Activated naive CD4-positive, alpha-beta T cell treated with Interleukin-2 at 50 U/mL for 16 hours (primary cell): ENCODE measurements at places on chromosomes 16 and 17.

DNA sequence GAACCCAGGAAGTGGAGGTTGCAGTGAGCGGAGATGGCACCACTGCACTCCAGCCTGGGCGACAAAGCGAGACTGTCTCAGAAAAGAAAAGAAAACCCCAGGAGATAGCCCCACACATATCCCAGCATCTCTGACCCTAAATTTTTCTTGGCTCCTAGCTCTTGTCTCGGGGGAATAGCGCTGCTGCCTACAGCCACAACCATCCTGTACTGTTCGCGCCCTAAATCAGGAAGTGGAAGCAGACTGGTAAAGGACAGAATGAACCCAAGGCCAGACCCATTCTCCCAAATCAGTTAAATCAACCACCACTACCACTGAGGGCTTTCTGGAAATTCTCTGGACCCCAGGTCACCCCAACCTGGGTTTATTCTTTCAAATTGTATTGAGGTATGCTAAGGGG, 1.7 kb downstream of the CTDNEP1 start:
- DNase-seq: no peak

- no peak for DNase-seq
These were observed 169.8 kb downstream of the PRKCB start for GRCh38 chr16:24005577-24005976.

DNA sequence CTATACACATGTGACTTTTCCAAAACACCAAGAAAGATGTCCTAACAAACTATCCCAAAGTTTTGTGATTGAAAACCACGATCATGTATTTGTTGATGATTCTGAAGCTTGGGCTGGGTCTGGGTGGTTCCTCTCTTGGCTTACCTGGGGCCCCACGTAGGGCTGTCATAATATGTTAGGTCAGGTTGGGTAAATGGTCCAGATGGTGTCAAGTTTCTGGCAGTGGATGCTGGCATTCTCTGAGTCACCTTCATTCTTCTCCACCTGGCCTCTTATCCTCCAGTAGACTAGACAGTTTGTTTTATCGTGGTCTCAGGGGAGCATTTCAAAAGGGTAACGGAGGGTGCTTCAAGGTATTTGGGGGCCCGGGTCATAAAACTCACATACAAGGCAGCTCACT, 39.4 kb downstream of the SYCE1L start:
- no peak for DNase-seq

DNA sequence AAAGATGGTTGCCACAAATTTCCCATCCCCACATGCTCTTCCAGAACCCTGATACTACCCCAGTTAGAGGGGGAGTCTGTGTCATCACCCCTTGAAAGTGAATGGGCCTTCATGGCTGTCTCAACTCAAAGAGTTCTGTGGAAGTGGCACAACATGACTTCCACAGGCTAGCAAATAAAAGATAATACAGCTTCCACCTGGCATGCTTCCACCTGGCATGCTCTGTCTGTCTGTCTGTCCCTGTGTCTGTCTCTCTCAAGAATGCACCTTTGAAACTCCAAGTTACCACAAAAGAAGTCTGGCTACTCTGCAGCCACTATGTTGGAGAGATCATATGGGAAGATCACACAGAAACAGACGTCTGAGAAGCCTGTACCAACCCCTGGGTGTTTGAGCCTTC, 35.0 kb downstream of the CFDP1 start:
- no peak for DNase-seq

- no peak for DNase-seq
These were observed 492.2 kb downstream of the CDH11 start for GRCh38 chr16:64629622-64630021.

- DNase-seq: peak; percentile 21
These were observed at the start of gene ITPRIPL2 for GRCh38 chr16:19113577-19114358. ITPRIPL2 (plus strand) TSS chr16:19113964; CDS start chr16:19114462, 498 bp downstream.

DNA sequence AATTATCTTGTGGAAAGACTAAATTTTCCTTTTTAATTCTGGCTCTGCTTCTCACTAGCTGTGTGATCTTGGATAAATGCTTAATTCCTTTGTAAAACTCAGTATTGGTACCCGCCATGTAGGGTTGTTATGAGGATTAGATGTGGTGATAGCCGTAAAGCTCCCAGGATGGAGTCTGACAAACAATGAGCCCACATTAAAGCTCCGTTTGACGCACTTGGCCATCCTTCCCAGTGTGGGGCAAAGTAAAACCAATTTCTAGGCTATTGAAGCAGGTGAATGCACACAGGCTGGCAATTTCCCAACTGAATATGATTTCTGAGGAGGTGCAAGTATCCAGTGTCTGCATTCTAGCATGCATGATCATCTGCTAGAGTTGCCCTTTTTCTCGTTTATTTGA, 123.6 kb downstream of the MRTFB start:
- no peak for DNase-seq

DNA sequence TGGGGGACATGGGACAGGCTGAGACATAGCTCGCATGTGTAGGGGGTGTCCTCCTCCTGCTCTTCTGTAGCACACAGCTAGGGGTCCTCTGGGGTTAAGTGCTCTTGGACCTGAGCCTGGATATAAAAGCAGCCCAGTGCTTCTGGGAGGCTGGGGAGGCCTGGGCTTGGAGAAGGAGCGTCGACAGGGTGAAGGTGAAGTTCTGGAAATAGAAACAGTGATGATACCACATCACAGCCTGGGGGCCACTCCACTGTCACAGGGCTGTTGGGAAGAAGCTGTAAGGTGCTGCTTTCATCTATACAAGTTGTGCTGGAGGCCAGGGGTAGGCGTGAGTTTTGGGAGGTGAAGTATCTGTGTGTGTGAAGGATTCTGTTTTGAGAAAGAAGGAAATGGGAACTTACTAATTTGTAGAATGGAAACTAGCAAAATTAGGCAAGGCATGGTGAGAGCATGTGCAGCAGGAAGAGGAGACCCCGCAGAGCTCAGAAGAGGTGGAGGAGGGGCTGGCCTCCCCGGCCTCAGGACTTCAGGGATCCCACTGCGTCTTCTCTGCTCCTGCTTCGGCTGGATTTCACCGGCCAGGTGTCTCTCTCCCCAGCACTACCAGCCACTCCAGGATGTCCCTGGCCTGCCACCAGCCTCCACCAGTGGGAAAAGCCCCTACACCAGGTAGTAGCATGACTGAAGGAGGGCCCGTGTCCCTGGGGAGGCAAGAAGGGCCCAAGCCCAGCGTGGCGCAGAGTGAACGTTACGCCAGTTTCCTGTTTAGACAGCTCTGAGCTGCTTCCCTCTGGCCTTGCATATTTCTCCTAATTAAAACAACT, 19.4 kb downstream of the PLCG2 start:
- no peak for DNase-seq

- no peak for DNase-seq
These were observed 61.8 kb downstream of the TMEM114 start for GRCh38 chr16:8528471-8528870.
